Activated naive CD4-positive, alpha-beta T cell treated with anti-CD3 and anti-CD28 coated beads, Interleukin-2, amount 10 ng/mL, durations not matched to agents 5 hours and 36 hours (primary cell): ENCODE measurements at places on chromosomes 2 and 18. TPM values are rescaled to one million over a fixed set of nuclear protein-coding genes. Genes with fewer than 3 reads are reported as not detected.

Gene NMUR1
- 0.89 TPM for total RNA-seq

Gene GMPPA
- 33.7 TPM for total RNA-seq

Gene SLC5A7
- total RNA-seq: not detected

Gene ASXL3
- total RNA-seq: not detected

Gene RHOB
- 1.7 TPM for total RNA-seq

Gene DAW1
- total RNA-seq: not detected

Gene CNRIP1
- total RNA-seq: not detected

Gene NFE2L2
- total RNA-seq: 67.7 TPM

Gene SERPINB4
- not detected for total RNA-seq

Gene SP5
- total RNA-seq: not detected

Gene SERPINB11
- total RNA-seq: not detected

Gene TMEM163
- 0.18 TPM for total RNA-seq

Gene NGEF
- 0.18 TPM for total RNA-seq

Gene GPR55
- 2.4 TPM for total RNA-seq

Gene LRRTM1
- total RNA-seq: not detected

Gene ASIC4
- total RNA-seq: 0.07 TPM

Gene DUSP19
- total RNA-seq: 0.73 TPM
